Activated CD8-positive, alpha-beta T cell treated with anti-CD3 and anti-CD28 coated beads, Interleukin-2, amount 10 ng/mL, durations not matched to agents 7 days and 5 days (primary cell): ENCODE measurements at places on chromosomes 7 and 10.

DNA sequence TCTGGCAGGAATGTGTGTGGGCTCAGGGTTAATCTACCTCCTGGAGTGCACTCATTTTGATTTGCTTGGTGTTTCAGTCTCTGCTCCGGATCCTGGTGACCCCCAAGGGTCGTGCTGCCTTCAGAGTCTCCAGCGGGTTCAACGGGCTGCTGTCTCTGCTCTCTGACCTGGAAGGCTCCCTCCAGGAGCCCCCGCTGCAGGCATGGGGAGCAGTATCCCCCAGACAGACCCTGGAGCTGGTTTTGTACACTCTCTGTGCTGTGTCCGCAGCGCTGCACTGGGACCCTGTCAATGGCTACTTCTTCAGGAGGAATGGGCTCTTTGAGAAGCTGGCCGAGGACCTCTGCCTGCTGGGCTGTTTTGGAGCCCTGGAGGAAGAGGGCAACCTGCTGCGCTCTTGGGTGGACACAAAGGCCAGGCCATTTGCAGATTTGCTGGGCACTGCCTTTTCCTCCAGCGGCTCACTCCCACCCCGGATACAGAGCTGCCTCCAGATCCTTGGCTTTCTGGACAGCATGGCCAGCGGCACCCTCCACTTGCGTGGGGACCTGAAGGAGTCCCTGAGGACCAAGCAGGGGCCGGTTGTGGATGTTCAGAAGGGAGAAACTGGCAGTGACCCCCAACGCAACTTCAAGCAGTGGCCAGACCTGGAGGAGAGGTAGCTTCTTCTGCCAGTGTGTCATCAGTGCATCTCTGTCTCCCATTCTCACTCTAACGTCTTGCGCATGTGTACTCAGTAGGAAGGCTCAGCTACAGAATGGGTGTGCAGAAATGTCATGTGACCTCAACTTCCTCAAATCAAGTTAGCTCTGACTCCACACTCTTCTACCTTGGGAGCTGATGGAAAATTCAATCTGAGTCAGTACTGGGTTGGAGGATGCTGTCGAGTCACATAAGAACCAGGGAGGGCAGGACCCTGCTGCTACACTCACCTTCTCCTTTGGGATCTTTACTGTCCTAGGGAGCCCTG is 58.5 kb downstream of the WDFY4 start:
- DNase-seq = peak; percentile 10

DNA sequence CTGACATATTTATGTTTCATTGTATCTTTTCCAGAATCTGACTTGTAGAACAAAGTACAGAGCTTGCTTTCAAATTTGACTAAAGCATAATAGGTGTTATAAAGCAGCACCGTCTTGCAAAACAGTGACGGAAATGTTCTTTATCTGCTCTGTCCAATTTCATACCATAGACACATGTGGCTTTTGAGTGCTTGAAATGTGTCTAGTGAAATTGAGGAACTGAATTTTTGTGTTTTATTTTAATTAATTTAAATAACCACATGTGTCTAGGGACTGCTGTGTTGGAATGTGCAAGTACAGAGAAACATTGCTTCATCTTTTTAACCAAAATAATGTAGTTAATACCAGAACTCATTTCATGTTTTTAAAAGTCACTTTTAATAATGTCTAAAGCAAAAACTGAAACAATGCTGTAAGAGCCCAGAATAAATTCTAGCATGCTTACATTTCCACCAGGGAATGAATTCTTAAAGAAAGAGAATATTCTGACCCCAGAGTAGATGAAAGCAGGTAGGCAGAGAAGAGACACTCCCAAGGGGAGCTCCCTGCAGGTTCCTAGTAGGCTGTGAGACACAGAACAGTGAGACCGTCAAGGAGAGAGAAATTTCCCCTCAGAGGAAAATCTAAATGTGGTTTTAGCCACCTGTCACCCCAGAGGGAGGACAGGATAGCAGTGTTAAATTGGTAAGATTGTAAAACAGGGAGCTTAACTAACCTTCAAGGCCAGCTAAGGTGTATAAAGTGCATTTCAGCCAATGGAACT is 175.3 kb upstream of the KMT2E start:
- DNase-seq = no peak

DNA sequence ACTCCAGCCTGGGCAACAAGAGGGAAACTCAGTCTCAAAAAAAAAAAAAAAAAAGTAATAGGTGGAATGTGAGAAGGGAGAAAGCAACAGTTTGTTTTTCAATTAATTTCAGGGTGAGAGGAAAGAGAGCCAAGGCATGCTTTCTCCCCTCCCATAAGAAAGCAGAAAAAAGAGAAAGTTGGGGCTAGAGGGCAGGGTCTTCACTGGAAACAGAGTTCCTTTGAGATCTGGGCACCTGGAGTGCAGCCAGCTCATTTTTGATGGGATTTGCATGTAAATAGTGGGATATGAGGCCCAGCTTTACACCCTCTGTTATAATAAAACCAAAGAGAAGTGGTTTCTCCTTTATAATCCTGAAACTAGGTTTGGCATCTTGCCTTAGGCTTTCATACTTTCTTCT is 13.8 kb upstream of the STOX1 start:
- DNase-seq = no peak

DNA sequence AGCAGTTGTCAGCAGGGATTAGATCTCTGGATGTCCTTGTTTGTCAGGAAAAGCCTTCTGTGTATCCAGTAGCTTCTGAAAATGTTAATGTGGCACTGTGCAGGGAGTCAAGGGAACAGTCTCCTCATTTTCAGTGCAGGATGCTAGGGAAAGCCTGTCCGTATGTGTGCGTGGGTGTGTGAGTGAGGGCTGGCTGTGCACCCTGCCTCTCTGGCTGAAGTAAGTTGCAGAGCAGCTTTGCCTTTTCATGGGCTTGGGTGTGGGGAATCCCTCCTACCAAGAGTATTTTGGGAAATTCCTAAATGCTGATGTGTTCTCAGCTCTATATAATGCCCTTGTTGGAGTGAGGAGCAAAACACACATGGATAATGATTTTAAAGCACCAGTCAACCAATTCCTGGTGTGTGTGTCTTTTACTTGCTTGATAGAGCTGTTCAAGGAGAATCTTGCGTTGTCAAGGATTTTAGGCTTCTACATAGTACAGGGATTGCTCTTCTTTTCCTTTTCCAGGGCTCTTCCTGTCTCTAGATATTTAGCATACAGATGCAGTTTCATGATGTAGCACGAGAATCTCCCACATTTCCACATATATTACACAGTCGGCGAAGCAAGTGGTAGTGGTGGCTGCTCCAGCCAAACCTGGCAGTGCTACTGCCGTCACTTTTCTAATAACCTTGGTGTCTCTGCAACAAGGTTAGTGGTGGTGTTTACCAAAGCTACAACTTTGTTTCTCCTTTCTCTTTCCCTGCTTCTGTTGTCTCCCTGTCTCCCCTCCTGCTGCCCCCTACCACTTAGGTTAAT is 92.8 kb downstream of the MCU start:
- DNase-seq = no peak

- no peak for DNase-seq
Measured at GRCh38 chr7:125651823-125652528, 722.4 kb upstream of the POT1 start.

GRCh38 chr7:159127691-159128642 is 16.7 kb downstream of the VIPR2 start:
- DNase-seq = no peak
